ENCODE measurements at places on chromosomes 11 and 22. TPM values are rescaled to one million over a fixed set of nuclear protein-coding genes. Genes with fewer than 3 reads are reported as not detected.
A peak's percentile ranks its signal among the peaks of the same experiment; 100 is the strongest.

DNA sequence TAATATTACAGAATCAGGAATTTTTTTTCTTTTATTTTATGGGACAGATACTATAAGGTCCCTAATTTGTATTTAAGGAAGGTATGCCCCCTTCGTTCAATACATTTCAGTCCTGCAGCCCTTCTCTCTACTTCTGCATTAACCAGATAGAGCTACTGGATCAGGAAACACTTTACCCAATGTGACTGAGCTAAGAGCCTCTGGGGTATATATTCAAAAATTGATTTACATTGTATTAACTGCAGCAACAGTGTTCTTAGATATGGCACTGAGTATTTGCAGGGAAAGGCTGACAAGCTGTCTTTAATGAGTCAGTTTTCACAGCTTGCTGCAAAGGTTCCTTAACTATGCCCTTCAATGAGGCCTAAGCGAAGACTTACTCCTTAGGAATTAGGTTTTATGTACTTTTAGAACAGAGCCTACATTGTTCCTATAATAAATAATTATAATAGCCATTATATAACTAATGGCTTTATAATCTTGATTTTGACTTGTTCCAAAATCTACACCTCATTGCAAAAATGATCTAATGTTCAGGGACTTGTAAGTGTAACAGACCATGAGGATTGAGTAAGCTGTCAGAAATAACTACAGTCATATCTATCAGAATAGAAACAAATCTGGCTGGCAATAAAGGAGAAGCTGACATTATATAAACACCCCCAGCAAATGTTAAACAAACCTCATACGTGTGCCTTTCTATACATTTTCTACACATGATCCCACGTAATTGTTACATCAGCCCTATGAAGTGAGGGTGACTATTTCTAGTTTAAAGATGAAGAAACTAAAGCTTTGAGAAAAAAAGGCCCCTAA is 55.0 kb downstream of the DDI1 start:
- H3K4me3 ChIP-seq = no peak overlapping the region
- no peaks in the 10 kb centered on the region for H3K27me3 ChIP-seq
- H3K4me1 ChIP-seq = no peaks in the 10 kb centered on the region

DNA sequence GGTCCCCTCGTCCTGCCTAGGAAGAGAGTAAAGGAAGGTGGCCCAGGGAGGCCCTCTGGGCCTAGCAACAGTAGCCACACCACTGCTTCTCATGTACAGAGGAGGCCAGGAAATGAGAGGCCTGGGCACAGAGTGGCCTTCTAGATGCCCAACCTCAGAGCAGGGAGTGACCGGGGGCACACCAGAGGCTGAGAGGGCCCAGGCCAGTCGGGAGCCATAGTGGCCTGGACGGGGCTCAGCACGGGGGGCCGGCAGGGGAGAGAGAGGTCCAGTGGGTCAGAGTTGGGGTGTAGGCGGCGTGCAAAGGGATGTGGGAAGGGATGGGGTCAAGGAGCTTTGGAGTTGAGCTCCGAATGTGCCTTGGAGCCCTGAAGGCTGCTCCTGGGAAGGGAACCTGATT is 25.0 kb upstream of the MYEOV start:
- H3K27ac ChIP-seq = no peak overlapping the region
- no peak overlapping the region for H3K4me3 ChIP-seq
- no peak for DNase-seq
- H3K27me3 ChIP-seq = no peaks in the 10 kb centered on the region

GRCh38 chr11:84264066-84264465 is 977.9 kb upstream of the CCDC90B start:
- H3K27me3 ChIP-seq = no peaks in the 10 kb centered on the region
- DNase-seq = no peak
- H3K4me3 ChIP-seq = no peak overlapping the region
- H3K4me1 ChIP-seq = no peaks in the 10 kb centered on the region

- H3K4me3 ChIP-seq = no peak overlapping the region
- no peaks in the 10 kb centered on the region for H3K4me1 ChIP-seq
- H3K36me3 ChIP-seq = peaks cover 10% of the 10 kb centered on the region
- no peak overlapping the region for H3K27ac ChIP-seq
- H3K27me3 ChIP-seq = no peaks in the 10 kb centered on the region
These were observed 71.4 kb upstream of the PITPNB start for GRCh38 chr22:27990451-27990840.

DNA sequence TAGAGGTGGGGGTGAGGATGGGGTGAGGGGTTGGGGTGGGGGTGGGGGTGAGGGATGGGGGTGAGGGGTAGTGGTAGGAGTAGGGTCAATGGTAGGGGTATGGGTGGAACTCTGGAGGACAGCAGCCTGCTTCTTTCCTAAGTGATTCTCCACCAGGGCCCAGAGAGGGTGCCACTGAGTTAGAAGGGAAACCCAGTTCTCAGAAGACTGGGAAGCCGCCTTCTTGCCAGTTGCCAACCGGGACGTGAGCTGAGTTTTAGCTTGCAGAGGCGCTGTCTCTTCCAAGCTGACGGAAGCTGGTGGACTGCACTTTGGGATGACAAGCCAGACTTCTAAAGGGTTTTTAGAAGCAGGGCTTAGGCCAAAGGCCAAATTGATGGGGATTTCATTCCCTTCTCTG is 104.4 kb downstream of the NAT10 start:
- H3K4me1 ChIP-seq = no peaks in the 10 kb centered on the region
- no peak overlapping the region for H3K4me3 ChIP-seq
- H3K27ac ChIP-seq = no peak overlapping the region
- DNase-seq = no peak
- no peaks in the 10 kb centered on the region for H3K36me3 ChIP-seq
- no peaks in the 10 kb centered on the region for H3K27me3 ChIP-seq

DNA sequence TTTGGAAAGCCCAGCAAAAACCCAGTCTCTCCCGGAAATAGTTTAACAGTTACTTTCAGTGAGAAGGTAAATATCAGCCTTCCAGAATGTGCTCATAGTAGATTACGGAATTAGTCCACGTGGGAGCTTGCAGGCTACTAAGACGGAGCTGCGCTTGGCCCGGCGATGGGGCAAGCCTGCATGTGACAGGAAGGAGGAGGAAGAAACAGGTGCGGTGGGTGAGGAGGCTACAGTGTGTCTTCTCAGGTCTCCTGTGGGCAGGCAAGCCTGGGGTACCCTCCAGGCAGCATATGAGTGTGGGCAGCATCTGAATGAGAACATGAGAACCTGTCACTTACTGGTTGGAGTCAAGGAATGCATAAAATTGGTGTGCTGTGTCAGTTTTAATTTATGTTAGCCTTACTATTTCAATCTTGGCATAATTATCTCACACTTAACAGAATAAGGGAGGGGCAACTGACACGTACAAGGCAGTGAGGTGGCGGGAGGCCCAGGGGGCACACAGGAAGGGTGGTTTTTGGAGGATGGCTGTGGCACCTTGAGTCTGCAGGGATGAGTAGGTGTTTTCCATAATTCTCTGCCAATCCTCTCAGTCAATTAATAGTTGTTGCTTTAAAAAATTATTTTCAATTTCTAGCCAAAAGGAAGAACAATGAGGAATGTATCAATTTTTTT is 35.7 kb downstream of the CLMP start:
- H3K36me3 ChIP-seq = no peaks in the 10 kb centered on the region
- H3K4me1 ChIP-seq = no peaks in the 10 kb centered on the region
- DNase-seq = no peak
- no peak overlapping the region for H3K27ac ChIP-seq

GRCh38 chr22:40911772-40912171 is 39.4 kb upstream of the RBX1 start:
- no peaks in the 10 kb centered on the region for H3K4me1 ChIP-seq
- no peaks in the 10 kb centered on the region for H3K36me3 ChIP-seq
- no peak overlapping the region for H3K4me3 ChIP-seq
- no peak for DNase-seq
- H3K27me3 ChIP-seq = no peaks in the 10 kb centered on the region

GRCh38 chr22:44020981-44021380 is 3.1 kb upstream of the PARVB start:
- no peaks in the 10 kb centered on the region for H3K27me3 ChIP-seq
- H3K27ac ChIP-seq = no peak overlapping the region
- no peaks in the 10 kb centered on the region for H3K36me3 ChIP-seq
- H3K4me1 ChIP-seq = peaks cover 3% of the 10 kb centered on the region
- no peak for DNase-seq

- no peaks in the 10 kb centered on the region for H3K36me3 ChIP-seq
- no peaks in the 10 kb centered on the region for H3K27me3 ChIP-seq
- H3K4me3 ChIP-seq = no peak overlapping the region
- H3K27ac ChIP-seq = no peak overlapping the region
These were observed 5.5 kb downstream of the ACRV1 start for GRCh38 chr11:125675196-125675595.

DNA sequence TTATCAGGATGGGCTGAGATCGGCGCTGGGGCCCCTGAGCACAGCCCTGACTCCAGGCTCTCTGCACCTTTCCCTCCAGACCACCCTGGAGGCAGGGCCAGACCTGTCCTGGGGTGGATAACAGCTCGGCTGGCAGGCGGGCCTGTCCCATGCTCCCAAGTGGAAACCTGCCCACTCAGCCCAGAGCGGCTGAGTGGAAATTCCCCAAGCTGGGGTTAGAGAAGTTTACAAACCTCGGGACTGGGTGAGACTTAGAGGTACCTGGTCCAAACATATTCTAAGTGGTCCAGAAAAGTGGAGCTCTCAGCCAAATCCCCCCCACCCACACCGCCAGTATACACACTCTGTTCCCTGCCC is 4.8 kb upstream of the FXYD2 start:
- DNase-seq = peak; percentile 60
- no peaks in the 10 kb centered on the region for H3K27me3 ChIP-seq
- H3K4me1 ChIP-seq = peaks cover 23% of the 10 kb centered on the region

GRCh38 chr11:62621567-62622470 is at the start of gene B3GAT3:
Gene B3GAT3, minus strand, starts transcription at chr11:62621986. Its CDS starts 39 bp downstream, at chr11:62621947.
- peaks cover 5% of the 10 kb centered on the region for H3K36me3 ChIP-seq
- peak within 1 kb of the TSS; percentile 81 for H3K27ac ChIP-seq
- H3K27me3 ChIP-seq = no peaks in the 10 kb centered on the region
- DNase-seq = peak; percentile 98
- peaks cover 7% of the 10 kb centered on the region for H3K4me1 ChIP-seq

DNA sequence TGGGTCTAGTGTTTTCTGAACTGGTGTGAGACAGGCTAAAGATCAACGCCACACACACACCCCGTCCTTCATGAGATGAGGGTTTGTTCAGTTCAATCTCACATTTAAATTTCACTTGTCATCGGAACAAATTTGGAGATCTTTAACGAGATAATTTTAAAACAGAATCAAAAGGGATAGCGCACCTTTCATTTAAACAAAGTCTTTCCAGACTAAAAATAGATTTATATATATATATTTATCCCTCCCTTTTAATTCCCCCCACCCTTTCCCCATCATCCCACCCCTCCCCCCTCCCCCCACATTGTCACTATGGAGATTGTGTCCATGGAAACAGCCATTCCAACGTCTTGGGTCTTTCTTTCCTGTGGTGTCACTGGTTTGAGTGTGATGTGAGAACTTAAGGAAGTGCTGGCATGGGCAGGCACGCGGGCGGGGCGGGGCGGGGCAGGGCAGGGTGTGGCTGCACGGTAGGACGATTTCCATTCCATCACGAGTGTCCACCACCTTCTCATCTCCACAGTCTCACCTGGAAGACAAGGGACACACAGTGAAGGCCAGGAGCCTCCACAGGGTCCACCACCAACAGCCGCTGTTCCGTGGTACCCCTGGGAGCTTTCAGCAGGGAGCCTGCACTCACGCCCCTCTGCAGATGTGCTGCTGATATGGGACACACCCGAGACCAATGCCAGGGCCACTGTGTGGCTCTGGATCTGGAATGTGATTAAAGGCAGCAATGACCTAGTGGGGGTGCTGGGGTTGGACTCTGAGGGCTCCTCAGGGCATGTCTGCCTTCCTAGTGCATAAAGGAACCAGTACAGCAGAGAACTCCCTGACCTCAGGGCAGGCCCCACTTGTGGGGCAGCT is 30.5 kb upstream of the CYP2D6 start:
- H3K27ac ChIP-seq = no peak overlapping the region
- no peaks in the 10 kb centered on the region for H3K27me3 ChIP-seq
- no peaks in the 10 kb centered on the region for H3K36me3 ChIP-seq
- no peak for DNase-seq
- H3K4me1 ChIP-seq = no peaks in the 10 kb centered on the region

DNA sequence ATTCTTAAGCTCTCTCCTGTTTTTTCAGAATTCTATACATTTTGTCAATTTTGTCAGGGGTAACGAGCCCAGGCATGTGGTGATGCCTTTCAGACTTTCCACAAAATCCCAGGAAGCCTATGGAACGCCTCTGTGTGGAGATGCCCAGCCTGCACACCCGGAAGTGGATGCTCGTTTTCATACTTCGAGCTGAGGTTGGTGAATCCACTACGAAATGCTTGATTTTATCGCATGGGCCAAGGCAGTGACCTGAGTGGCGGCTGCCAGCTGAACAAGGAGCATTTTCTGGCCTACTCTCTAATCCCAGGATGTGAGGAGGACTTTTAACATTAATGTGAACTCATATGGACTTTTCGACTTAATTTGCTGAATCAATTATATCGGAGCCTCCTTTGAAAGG is 426.7 kb upstream of the B3GAT1 start:
- peaks cover 11% of the 10 kb centered on the region for H3K27me3 ChIP-seq
- H3K4me3 ChIP-seq = no peak overlapping the region
- no peaks in the 10 kb centered on the region for H3K36me3 ChIP-seq
- no peaks in the 10 kb centered on the region for H3K4me1 ChIP-seq
- no peak for DNase-seq

- H3K4me1 ChIP-seq = no peaks in the 10 kb centered on the region
- H3K27ac ChIP-seq = no peak overlapping the region
- H3K36me3 ChIP-seq = no peaks in the 10 kb centered on the region
- DNase-seq = no peak
These were observed 1.2 kb upstream of the MRGPRF start for GRCh38 chr11:69014084-69014851.

GRCh38 chr22:35615156-35615555 is 2.0 kb downstream of the MB start:
- H3K27me3 ChIP-seq = no peaks in the 10 kb centered on the region
- H3K27ac ChIP-seq = no peak overlapping the region
- no peak for DNase-seq
- H3K36me3 ChIP-seq = no peaks in the 10 kb centered on the region
- no peak overlapping the region for H3K4me3 ChIP-seq

Gene PKNOX2
- total RNA-seq = 6.6 TPM

Gene CERK
- total RNA-seq = 30.5 TPM

Gene SPDYC
- total RNA-seq = not detected

Gene TRPC6
- 0.47 TPM for total RNA-seq

Gene CCDC86
- 16.9 TPM for total RNA-seq

Gene LRRC10B
- total RNA-seq = 1.5 TPM

Gene OR4C5
- not detected for total RNA-seq

Gene RFPL3
- total RNA-seq = not detected

Gene RAB39A
- total RNA-seq = 0.73 TPM
